ENCODE measurements at places on chromosomes 3 and 15.

DNA sequence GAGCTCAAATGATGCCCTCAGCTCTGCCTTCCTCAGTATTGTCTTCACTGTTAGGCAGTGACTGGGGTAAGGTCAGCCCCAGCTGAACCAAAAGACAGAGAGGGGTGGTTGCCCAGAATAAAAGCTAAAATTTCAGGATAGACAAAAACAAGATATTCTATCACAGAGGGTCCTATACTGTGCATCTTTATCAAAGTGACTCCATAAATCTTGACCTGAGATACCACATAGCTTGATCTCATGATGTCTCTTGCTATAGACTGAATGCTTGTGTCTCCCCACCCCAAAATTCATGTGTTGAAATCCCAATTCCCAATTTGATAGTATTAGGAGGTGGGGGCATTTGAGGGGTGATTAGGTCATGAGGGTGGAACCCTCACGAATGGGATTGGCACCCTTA is 30.4 kb downstream of the EIF1B start:
- no peak for DNase-seq

GRCh38 chr3:20480786-20481365 is 294.9 kb upstream of the SGO1 start:
- peak; percentile 60 for DNase-seq

DNA sequence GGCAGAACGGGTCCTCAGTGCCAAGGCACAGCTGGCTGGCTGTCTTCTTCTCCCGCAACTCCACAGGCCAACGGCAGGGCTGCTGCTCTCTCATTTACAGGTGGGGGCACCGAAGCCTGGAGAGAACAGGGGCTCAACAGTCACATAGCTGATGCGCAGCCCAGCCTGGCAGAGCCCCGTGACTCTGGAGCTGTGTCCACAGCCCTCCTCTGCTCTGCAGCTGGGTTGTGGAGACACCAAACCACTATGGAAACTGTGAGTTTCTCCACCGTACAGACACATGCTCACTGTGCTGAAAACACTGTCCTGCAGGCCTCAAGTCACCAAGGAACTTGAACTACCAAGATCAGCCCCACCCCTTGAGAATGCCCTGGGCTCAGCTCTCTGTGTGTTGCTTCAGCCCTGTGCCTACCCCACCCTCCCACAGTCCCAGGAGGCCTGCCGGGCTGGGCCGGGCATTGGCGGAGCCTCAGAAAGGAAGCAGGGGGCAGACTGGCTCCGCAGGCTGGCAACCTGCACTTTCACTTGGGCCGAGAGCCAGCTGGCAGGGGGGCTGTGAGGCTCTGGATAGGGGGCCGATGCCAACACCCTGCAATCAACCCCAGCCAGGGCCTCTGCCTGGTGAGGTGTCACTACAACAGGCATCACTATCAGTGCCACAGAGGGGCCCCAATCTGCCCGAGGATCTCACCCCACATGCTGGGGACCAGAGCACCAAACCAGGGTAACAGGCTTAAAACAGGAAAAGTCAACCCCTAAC is 113.7 kb upstream of the RPL32 start:
- peak; percentile 72 for DNase-seq

DNA sequence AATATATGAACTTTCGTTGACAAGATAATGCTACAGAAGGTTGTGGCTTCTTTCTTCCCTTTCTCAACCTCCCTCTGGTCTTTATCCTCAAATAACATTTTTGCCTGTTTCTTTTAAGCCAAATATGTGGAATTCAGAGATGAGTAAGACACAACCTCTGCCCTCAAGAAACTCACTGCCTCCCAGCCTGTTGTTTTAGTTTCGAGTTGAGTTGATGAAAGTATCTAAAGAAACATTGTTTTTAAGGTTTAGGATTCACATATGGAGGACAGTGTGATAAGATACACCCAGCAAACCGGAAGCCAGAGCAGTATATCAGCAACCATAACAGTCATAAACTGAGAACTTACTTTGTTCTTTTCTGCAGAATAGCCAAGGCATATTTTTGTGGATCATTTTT is 218.6 kb downstream of the THSD4 start:
- no peak for DNase-seq

DNA sequence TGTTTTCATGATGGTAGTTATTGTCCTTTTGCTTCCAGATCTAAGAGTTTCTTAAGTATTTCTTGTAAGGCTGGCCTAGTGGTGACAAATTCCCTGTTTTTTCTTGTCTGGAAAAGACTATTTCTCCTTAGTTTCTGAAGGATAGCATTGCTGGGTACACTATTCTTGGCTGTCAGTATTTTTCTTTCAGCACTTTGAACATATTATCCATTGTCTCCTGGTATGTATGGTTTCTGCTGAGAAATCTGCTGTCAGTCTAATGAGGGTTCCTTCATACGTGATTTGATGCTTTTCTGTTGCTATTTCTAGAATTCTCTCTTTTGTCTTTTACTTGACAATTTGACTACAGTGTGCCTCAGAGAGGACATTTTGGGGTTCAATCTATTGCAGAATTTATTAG is 134.3 kb downstream of the CGGBP1 start:
- no peak for DNase-seq

Data from astrocyte of the hippocampus (primary cell).